ENCODE measurements at places on chromosomes 11 and 22.

DNA sequence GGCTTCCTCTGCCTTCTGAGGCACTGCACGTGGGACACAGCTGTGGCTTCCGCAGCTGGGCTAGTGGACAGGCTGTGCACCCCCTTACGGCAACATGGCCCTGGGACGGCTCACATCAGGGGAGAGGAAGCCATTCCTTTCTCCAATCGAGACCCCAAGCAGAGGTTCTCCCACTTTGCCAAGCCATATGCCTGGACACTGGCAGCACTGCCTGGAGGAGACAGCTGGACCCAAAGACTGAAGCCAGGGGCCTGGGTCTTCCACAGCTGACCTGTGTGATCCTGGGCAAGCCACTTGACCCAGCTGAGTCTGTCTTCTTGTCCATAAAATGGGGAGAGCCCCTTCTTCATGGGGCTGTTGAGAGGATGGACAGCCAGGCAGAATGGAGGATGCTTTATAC is 65.4 kb downstream of the SHISAL1 start:
- DNase-seq: no peak

DNA sequence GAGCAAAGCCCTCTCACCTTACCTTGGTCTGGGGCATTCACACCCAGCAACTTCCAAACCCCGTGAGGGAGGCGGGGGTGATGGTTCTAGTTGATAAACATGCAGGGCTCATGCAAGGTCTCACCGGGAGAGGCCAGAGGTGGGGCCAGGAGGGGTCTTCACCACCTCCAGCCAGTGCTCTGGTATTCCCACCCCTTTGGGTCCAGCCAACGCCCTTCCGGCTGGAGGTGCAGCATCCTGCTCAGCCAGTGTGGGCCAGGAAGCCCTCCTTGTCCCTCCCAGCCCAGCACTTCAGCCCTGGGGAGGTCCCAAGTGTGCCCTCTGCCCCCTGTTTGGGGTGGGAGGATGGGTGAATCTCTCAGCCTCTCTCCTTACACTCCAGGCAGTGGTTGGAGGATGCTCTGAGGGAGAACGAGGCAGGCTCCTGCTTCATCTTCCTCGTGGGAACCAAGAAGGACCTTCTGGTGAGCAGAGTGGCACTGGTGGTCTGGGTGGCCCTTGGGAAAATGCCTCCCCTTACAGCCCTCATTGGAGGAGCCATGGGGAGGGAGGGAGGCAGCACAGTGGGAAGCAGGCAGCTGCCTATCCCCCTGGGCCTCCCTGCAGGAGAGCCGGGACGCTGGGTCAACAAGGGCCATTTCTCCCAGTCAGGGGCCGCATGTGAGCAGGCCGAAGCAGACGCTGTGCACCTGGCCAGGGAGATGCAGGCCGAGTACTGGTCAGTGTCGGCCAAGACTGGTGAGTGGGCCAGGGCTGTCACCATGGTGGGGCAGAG is 13.4 kb downstream of the RAB36 start:
- DNase-seq: no peak

GRCh38 chr11:117513666-117514065 is 186.0 kb downstream of the CEP164 start:
- DNase-seq: no peak

DNA sequence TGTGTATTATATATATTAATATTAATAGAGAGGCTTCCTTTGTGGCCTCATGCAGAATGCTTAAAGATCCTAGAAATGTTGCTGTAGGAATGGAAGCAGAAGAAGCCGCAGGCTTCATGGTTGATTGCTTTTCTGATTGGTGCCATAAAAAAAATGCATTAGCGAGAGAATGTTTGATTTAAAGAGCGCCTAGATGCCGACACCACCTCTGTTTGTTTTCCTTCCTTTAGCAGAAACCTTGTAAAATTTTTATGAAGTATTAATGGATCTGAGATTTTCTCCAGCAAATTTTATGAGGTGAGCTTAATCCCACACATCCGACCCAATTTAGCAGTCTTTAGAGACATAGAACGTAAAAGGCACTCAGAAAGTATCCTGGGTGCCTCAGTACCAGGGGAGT is 587.5 kb downstream of the NTM start:
- DNase-seq: no peak

DNA sequence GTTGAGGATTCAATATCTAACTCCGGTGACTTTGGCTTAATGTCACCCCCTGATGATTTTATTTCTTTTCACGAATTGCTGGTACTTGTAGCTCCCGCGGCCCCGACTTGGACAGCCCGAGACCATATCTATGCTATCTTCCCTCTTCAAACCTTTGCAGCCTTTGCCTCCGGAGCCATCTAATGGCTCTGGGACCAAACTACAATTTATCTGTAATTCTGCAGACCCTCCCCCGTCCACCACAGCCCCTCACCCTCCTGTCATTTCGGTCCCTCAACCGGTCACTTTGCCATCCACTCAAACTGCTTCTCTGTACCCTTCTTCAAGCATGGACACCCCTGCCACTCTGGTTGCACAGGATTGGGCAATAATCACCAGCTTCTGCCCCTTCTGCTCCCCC is 25.7 kb upstream of the ALDH3B2 start:
- no peak for DNase-seq

- DNase-seq: no peak
Measured at GRCh38 chr11:93481696-93482095, 61.5 kb downstream of the SMCO4 start.

DNA sequence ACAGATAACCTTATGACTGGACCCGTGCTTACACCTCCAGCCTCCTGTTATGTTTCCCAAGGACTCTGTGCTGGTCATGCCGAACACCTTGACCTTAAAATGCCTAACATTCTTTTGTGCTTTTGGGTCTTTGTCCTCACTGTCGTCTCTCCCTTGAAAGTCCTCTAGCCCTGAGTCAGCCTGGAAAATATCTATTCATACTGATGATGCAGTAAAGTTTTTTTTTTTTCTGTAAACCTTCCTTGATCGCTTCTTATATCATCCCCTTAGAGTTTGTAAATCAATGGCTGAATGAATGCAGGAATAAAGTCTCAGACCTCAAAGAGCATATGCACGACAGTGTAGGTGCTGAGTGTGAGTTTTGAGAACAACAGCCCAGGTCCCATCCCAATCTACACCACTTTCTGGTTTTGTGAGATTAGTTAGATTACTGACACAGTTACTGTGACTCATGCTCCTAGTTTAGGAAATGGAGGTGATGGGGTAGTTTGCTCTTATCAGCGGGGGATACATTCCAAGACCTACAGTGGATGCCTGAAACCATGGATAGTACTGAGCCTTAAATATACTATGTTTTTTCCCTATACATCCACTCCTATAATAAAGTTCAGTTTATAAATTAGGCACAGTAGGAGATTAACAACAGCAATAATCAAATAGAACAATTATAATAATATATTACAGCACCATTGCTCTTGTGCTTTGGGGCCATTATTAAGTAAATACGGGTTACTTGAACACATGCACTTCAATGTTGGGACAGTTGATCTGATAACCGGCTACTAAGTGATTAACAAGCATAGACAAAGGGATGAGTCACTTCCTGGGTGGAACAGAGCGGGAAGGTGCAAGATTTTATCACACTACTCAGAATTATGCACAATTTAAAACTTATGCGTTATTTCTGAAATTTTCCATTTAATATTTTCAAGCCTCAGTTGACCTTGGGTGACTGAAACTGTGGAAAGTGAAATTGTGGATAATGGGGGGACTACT is 8.6 kb downstream of the TCN1 start:
- no peak for DNase-seq

DNA sequence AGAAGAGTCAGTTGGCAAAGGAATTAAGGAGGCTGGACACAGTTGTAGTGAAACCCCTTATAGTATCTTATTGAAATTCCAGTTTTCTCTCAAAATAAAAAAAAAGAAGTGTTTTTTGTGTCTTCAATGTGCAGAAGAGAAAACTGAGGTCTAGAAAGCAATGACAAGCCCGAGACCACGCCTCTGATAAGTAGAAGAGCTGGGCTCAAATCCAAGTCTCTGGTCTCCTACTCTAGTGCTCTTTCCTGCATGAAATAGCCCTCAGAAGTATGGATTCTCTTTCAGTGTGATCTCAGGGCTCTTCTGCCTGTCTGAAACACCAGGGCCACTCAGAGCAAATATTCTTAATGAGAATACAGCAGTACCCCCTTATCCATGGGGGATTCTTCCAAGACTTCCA is 200.9 kb downstream of the KIF18A start:
- DNase-seq: no peak

All from T47D (cell line).